ENCODE measurements at places on chromosomes 7 and 10. TPM values are rescaled to one million over a fixed set of nuclear protein-coding genes. Genes with fewer than 3 reads are reported as not detected.

The STEAP1B gene
- total RNA-seq = 0.92 TPM

The KAZALD1 gene
- 12.1 TPM for total RNA-seq

The SEMA3E gene
- 0.70 TPM for total RNA-seq

The ACSL5 gene
- total RNA-seq = 5.1 TPM

The HSPA12A gene
- total RNA-seq = 8.1 TPM

The GDF2 gene
- not detected for total RNA-seq

The GCC1 gene
- total RNA-seq = 6.8 TPM

The CADPS2 gene
- total RNA-seq = 6.3 TPM

The ACBD7 gene
- total RNA-seq = not detected

The THAP5 gene
- 25.4 TPM for total RNA-seq

The GRID2IP gene
- total RNA-seq = not detected

The NPY gene
- total RNA-seq = not detected

The HOXA5 gene
- 0.30 TPM for total RNA-seq

The BTBD16 gene
- total RNA-seq = not detected
